ENCODE measurements at places on chromosomes 7 and 10. TPM values are rescaled to one million over a fixed set of nuclear protein-coding genes. Genes with fewer than 3 reads are reported as not detected.

The CDK13 gene
- 129 TPM for total RNA-seq

The SEMA3E gene
- total RNA-seq, result 5.5 TPM

DNA sequence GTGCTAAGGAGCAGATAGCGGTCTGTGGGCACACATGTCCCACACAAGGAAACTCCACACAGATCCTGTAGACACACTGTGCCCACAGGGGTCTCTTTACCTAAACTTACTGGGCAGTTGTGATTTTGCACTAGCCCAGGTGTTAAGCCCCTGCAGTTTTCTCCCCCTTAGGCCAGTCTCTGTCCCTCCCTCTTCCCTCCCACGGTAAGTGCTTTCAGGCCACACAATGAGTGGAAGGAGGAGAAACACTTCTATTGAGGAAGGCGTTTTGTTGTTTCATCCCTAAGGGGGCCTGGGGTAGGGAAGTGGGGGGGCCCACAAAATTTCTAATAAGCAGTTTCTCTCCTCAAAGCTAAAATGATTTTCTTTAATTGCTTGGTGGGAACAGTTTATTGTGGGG is 51.4 kb downstream of the FBXW4 start:
- no peak for DNase-seq

GRCh38 chr10:101355072-101355706 is 1.2 kb downstream of the BTRC start:
- DNase-seq, result no peak

All from cerebellum (tissue), 4 donors.